AG08395 (cell line): ENCODE measurements at places on chromosomes 4 and X.

GRCh38 chr4:151323667-151324066 lies 1.7 kb downstream of the SH3D19 start:
- DNase-seq = no peak

DNA sequence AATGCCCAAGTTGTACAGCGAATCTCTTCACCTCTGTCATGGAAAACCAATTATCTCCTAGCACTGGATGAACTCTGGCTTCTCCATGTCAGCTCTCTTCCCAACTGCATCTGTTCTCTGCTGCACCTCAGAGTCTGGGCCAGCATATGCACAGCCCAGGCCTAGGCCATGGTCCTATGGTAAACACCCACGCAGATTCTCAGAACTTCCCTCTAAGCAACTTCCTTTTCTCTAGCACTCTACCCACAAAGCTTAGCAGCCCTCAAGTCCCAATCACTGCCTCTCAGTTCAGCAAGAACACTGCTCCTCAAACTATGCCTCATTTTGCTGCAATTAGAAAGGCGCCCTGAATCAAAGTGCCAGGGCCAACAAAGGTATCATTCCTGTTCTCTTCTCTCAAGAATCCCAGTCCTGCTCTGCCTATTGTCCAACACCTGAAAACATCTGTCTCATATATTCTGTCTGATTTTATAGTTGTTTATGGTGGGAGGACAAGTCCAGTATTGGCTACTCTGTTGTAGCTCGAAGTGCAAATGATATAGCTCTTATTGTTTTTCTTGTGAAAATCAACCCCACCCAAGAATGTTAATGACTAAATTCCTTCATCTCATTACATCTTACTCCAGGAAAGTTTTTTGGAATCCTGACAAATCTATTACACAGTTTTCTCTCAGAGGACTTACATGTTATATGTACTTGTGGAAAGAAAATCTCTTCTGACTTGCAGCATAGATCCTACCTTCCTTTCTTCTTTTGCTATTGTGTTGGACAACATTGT lies 85.4 kb downstream of the DCHS2 start:
- no peak for DNase-seq

GRCh38 chrX:71859637-71860036 lies 51.0 kb upstream of the NHSL2 start:
- DNase-seq = peak; percentile 36

- no peak for DNase-seq
These were observed 218.2 kb downstream of the DHRSX start for GRCh38 chrX:2282490-2283090.

- DNase-seq = peak; percentile 45
These were observed 30.4 kb downstream of the NHS start for GRCh38 chrX:17405225-17405969.

DNA sequence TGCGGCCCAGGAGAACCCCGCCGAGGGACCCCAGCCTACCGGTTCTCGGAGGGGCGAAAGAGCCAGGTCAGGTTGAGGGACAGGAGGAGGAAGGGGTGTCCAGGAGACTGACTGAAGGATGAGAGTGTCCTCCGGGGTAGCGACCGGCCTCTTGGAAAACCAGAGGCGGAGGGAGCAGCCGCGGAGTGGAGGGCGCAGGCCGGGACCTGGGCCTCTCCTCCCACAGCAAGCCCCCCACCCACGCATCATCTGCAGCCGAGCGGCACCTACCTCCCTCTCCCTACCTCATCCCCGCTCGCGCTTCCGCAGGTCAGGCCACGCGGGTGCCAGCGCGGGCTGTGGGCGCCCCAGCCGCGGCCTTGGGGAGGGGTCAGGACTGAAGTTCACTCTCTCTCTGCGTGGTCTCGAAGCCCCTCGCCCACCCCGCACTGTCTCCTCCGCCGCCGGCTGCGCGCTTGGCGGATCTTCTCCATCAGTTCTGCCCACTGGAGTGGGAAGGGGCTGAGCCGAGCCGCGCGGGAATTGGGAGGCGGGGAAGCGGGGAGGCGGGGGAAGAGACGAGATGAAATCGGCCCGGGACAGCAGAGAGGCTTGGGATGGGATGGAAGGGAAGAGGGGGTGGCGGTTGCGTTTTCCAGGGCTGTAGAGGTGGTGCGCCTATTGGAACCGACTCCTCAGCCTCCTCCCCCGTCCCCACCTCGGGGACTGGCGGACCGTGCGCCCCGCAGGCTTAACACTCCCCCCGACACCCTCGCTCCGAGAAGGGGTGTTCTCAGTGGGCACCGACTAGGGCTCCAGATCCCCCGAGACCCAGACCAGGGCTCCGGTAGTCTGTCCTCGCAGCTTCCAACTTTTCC lies 1.8 kb downstream of the NLGN4X start:
- DNase-seq = no peak

DNA sequence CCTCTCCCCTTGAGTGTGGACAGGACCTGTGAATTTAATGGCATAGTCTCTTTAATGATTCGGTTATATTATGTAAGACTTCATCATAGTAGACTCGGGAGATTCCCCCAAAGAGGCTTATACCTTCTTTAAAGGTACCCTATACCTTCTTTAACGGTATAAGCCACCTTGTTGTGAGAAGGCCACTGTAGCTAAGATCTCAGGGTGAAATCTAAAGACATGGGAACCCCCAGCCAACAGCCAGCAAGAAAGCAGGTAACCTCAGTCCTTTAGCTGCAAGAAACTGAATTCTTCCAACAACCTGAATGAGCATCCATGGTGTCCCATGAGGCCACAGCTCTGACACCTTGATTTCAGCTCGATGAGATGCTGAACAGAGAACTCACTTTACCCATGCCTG lies 931 bp downstream of the DDX60 start:
- DNase-seq = no peak

DNA sequence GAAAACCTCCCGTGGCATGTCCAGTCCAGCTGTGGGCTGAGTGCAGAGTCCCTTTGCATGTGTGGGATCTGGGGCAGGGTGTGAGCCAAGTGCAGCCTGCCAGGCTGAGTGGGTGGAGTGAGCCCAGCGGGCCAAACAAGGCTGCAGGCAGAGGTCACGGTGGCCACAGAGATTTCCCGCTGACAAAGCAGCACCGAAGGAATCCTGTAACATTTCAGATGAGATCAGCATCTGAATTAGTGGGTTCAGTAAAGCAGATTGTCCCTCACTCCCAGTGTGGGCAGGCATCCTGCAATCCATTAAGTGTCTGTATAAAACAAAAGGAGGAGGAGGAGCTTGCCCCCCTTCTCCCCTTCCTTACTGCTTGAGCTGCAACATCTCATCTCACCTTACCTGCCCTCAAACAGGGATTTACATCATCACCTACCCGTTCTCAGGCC lies 324.4 kb downstream of the FAT4 start:
- peak; percentile 7 for DNase-seq

DNA sequence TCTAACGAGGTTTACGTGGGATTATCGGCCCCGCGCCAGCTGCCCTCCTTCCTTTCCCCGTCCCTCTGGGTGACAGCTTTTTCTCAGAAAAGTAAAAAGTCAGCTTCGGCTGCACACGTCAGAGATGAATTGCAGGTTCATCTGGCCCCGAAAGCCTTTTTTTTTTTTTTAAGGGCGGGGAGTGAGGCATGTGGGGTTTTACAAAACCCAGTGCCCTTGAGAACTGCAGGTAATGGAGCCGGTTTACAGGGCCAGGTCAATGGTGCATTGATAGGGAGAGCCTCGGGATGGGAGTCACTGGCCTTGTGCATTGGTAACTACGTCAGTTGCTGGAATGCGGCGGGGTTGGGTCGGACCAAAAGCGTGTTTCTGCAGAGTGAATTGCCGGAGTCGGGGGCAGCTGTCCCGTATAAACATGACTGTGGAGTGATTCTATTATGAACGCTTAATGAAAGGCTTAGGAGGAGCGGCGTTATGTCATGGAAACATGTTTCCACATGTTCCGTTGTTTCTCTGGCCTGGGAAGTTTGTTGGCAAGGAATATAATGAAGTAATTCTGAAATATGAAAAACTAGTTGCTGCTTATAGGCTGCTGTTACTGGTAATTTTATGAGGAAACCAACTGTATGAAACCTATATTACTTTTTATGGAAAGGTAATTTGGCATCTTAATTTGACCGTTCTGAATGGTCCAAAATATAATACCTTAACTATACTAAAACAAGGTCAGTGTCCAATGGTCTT lies 1.1 kb downstream of the HSPA4L start:
- peak; percentile 38 for DNase-seq

GRCh38 chrX:138127314-138127713 lies 561.4 kb downstream of the ZIC3 start:
- peak; percentile 4 for DNase-seq

DNA sequence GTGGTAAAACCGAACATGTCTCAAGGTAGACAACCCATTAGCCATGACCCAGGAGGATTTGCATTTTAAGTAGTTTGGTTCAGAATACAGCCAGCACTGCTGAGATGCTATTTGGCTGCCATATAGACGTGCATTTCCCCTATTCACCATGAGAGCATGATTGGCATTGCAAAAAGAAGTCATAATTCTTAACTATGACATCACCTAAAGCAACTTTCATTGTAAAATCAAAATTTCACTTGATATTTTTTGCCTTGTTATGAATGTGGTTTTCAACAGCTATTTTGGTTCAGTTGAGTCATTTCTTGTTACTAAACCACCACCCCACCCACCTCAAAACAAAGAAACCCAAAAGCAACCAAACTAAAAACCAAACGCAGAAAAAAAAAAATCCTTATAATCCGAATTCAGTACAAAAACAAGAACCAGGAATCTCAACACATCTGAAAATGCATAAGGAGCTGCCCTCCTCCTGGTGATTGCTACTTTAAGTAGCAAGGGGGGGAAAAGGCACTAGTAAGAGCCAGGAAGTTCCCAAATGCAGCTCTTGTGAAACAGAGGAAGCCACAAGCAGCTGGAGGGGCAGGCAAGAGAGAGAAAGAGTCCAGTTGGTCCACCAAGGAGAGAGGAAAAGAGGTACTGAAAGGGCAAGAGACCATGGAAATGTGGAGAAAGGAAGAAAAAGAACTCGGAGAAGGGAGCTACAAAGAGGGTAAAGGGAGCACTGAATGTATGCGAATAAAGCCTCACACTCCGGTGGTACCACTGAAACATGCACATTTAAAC lies 3.1 kb downstream of the SLITRK4 start:
- DNase-seq = no peak

- no peak for DNase-seq
These were observed 5.8 kb downstream of the PRRG3 start for GRCh38 chrX:151701071-151701470.

DNA sequence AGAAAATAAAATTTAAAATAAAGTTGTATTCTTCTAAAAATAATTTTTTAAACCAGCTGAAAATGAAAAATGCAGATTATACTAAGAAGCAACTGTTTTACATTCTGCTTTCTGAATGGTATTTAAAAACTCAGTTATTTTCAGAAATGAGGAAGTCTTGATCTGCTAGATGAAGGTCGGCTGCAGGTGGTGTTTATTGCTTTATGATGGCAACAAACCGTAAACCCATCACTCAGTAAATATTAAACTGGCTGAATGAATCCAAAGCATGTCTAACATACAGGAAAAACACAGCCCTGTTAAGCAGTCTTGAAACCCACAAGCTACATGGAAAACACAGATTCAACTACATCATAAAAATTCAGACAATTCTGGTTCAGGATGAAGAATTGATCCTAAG lies 29.3 kb downstream of the DYNLT3 start:
- no peak for DNase-seq

DNA sequence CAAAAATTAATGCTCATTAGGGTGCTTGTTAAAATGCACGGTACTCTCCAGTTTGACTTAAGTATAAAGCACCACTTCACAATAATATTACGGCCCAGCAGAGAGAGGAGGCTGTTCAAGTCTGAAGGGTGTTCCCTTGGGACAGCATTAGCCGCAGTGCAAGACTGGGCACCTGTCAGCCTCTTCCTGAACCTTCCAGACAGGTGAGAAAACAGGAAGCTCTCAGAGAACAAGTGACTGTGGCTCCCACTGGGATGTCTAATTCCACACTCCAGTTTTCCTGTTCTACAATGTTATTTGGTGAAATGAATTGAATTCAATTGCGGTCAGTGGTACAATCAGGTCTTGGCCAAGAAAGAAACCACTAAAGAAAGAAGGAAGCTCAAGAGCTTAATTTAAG lies 414.4 kb downstream of the SMARCA1 start:
- DNase-seq = no peak

DNA sequence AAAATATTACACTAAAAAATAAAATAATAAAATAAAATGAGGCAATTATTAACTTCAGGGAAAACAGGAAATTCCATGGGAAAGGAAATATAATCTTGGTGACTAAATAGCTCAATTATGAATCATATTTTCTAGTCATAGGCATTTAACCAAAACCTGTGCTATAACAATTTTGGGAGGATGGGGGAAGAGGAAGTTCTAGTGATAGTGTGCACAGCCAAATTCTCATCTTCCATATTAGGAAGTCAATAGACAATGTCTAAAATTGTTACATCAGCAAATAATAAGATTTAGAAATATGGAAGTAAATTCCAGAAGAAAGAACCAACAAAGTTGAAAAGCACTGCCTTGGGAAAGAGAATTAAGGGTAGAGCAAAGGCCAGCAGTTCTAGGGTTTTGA lies 2.8 kb downstream of the AWAT2 start:
- no peak for DNase-seq

GRCh38 chr4:57110640-57111511 lies 691 bp upstream of the IGFBP7 start:
- peak; percentile 61 for DNase-seq

- peak; percentile 77 for DNase-seq
These were observed 56.0 kb downstream of the PDLIM5 start for GRCh38 chr4:94507708-94508107.

GRCh38 chr4:1874201-1874600 lies 3.0 kb downstream of the NSD2 start:
- no peak for DNase-seq

DNA sequence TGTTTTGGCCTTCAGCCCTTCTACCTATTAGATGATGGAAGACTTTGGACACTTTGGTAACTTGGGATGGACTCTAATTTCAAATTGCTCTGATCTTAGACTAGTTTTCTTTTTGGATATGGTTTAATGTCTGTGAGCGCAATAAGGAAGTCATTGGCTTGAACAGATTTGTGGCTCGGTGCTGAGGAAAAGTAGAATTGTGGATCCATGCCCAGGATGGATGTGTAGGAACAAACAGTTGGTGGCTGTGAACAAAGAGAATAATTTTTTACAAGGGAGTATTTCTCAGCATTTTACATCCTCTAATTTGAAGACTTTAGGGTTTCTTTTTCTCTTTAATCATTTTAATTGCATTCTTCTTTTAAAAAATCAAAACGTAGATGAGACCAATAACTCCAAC lies 327.1 kb downstream of the GLUD2 start:
- no peak for DNase-seq

GRCh38 chr4:184983672-184984356 lies 34.5 kb upstream of the HELT start:
- peak; percentile 64 for DNase-seq

GRCh38 chr4:153785910-153786721 lies 2.8 kb downstream of the SFRP2 start:
- peak; percentile 57 for DNase-seq
